ENCODE measurements at places on chromosomes 4 and X.
A peak's percentile ranks its signal among the peaks of the same experiment; 100 is the strongest.

DNA sequence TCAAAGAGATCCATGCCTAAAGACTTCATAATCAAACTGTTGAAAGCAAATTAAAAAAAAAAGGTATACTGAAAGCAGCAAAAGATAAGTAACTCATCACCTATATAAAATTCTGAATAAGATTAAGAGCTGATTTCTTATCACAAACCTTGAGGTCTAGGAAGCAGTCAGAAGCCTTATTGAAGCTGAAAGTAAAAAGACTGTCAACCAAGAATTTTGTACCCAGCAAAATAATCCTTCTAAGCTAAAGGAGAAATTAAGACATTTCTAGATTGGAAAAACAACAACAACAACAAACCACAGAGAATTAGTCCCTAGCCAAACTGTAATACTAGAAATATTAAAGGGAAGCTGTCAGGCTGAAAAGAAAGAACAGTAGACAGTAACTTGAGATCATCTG, 622.9 kb downstream of the PCDH7 start:
- DNase-seq = no peak
- H3K36me3 ChIP-seq = no peaks in the 10 kb centered on the region
- H3K27me3 ChIP-seq = no peaks in the 10 kb centered on the region
- no peak overlapping the region for H3K27ac ChIP-seq
- no peaks in the 10 kb centered on the region for H3K4me1 ChIP-seq
- no peak overlapping the region for H3K4me3 ChIP-seq

- DNase-seq = no peak
- no peaks in the 10 kb centered on the region for H3K27me3 ChIP-seq
- H3K27ac ChIP-seq = no peak overlapping the region
- H3K4me3 ChIP-seq = no peak overlapping the region
These were observed 108.4 kb upstream of the ATXN3L start for GRCh38 chrX:13428053-13428786.

GRCh38 chrX:119677654-119677981, 15.3 kb downstream of the SEPTIN6 start:
- peaks cover 3% of the 10 kb centered on the region for H3K4me1 ChIP-seq
- no peaks in the 10 kb centered on the region for H3K27me3 ChIP-seq
- no peak overlapping the region for H3K4me3 ChIP-seq
- H3K36me3 ChIP-seq = peaks cover 13% of the 10 kb centered on the region
- no peak overlapping the region for H3K27ac ChIP-seq

- H3K27me3 ChIP-seq = no peaks in the 10 kb centered on the region
- H3K4me1 ChIP-seq = no peaks in the 10 kb centered on the region
- DNase-seq = no peak
These were observed 81.1 kb downstream of the FAM47B start for GRCh38 chrX:35023683-35024082.

DNA sequence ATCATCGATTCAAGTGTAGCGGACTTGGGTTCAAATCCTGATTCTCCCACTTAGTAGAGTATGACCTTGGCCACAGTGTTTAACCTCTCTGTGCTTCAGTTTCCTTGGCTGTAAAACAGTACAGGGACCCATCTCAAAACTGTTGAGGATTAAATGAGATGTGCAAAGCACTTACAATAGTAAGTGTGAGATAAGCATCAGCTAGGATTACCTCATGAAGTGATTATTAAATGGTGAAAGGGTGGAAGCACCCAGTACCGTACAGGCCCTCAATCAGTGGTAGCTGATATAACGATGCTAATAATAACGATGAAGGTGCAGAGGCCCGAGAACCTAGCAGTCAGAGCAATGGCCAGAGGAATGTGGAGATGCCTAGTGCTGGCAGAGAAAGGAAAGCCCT, 45.1 kb downstream of the PRPS1 start:
- no peak overlapping the region for H3K27ac ChIP-seq
- peaks cover 25% of the 10 kb centered on the region for H3K4me1 ChIP-seq
- H3K4me3 ChIP-seq = no peak overlapping the region
- no peaks in the 10 kb centered on the region for H3K36me3 ChIP-seq
- no peaks in the 10 kb centered on the region for H3K27me3 ChIP-seq
- no peak for DNase-seq

GRCh38 chrX:108271397-108271787, 166.8 kb downstream of the COL4A6 start:
- no peak for DNase-seq
- no peak overlapping the region for H3K4me3 ChIP-seq
- H3K27ac ChIP-seq = no peak overlapping the region

DNA sequence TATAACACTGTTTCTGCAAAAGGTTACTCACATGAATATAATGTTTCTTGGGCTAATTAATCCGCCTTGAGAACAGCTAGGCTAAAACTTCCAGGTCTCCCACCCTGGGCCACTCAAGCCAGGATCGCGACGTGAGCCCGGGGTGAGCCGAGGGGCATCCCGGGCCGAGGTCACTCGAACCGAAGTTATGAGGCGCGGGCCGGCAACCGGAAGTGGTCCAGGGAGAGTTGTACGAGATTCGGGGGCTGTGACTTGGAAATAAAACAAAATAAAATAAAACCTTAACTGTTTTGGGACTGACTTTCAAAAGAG, 317 bp downstream of the CMC4 start:
- H3K36me3 ChIP-seq = peaks cover 29% of the 10 kb centered on the region
- H3K27me3 ChIP-seq = no peaks in the 10 kb centered on the region
- H3K27ac ChIP-seq = peak overlapping the region; percentile 80
- peak; percentile 36 for DNase-seq
- H3K4me3 ChIP-seq = peak overlapping the region; percentile 71

DNA sequence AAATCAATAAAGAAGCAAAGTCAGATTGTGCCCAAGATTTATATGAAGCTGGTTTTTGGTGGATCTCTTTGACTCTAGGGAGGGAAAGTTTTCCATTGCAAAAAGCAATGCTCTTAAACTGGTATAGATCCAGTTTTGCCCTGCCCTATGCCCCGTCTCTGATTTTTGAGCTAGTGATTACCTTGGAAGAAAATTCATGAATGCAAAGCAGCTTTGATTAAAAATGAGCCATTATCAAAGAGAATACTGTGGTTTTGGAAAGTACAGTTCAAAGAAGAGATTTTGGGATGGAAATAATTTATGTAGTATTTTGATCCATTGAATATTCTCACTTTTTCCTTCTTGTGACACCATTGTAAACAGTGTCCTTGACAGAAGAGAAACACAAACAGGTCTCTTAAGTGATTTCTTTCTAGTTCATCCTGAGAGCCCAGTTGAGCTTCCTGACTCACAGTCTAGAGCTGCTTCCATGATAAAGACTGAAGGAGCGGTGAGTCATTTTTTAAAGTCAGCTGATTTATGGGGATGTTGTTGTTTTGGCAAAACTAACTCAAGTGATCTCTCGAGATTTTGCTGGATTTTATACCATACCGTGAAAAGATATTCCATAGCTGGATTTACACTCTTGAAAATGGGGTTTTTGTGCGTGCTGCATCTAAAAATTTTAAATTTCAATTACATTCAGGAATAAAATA, 76.7 kb downstream of the AFF1 start:
- H3K27ac ChIP-seq = peak overlapping the region; percentile 4
- H3K27me3 ChIP-seq = no peaks in the 10 kb centered on the region
- peaks cover 58% of the 10 kb centered on the region for H3K4me1 ChIP-seq
- peak; percentile 59 for DNase-seq
- no peak overlapping the region for H3K4me3 ChIP-seq

- no peaks in the 10 kb centered on the region for H3K27me3 ChIP-seq
- no peaks in the 10 kb centered on the region for H3K36me3 ChIP-seq
- no peak overlapping the region for H3K27ac ChIP-seq
- DNase-seq = no peak
- H3K4me1 ChIP-seq = no peaks in the 10 kb centered on the region
These were observed 32.9 kb downstream of the MAGED4 start for GRCh38 chrX:52217494-52218160.

GRCh38 chrX:107470971-107471370, 21.5 kb downstream of the FRMPD3 start:
- no peak overlapping the region for H3K27ac ChIP-seq
- no peaks in the 10 kb centered on the region for H3K4me1 ChIP-seq
- no peak overlapping the region for H3K4me3 ChIP-seq
- no peaks in the 10 kb centered on the region for H3K36me3 ChIP-seq
- DNase-seq = peak; percentile 3

GRCh38 chr4:137253949-137254348, 278.3 kb downstream of the PCDH18 start:
- H3K4me3 ChIP-seq = no peak overlapping the region
- no peaks in the 10 kb centered on the region for H3K27me3 ChIP-seq
- no peak for DNase-seq
- no peaks in the 10 kb centered on the region for H3K36me3 ChIP-seq

- H3K36me3 ChIP-seq = no peaks in the 10 kb centered on the region
- peaks cover 4% of the 10 kb centered on the region for H3K4me1 ChIP-seq
- no peak overlapping the region for H3K27ac ChIP-seq
- no peaks in the 10 kb centered on the region for H3K27me3 ChIP-seq
- no peak overlapping the region for H3K4me3 ChIP-seq
- DNase-seq = no peak
These were observed 4.8 kb upstream of the MPP1 start for GRCh38 chrX:154809939-154810665.

DNA sequence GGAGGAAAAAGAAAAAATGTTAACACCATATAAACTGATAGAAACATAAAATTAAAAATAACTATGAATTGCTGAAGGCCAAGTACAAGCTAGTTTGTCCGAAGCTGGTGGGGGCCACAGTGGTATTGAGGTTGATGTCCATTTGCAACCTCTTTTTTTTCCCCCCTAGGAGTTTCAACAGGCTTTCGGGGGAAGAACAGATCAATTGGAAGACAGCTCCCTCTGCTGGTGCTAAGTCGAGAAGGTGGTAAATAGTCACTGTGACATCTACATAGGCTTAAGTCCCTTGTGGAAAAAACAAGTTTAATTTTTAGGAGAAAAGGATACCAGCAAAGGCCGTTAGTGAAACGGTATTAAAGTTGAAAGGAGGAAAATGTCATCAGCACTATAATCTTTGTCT, 115.7 kb upstream of the ZXDA start:
- peak; percentile 24 for DNase-seq
- no peak overlapping the region for H3K4me3 ChIP-seq
- H3K27me3 ChIP-seq = no peaks in the 10 kb centered on the region
- no peak overlapping the region for H3K27ac ChIP-seq
- H3K4me1 ChIP-seq = no peaks in the 10 kb centered on the region

- no peak overlapping the region for H3K4me3 ChIP-seq
- peaks cover 4% of the 10 kb centered on the region for H3K4me1 ChIP-seq
- H3K27me3 ChIP-seq = no peaks in the 10 kb centered on the region
- no peaks in the 10 kb centered on the region for H3K36me3 ChIP-seq
These were observed 42.5 kb upstream of the BBS12 start for GRCh38 chr4:122689972-122690371.

- H3K27ac ChIP-seq = no peak overlapping the region
- no peak for DNase-seq
- no peaks in the 10 kb centered on the region for H3K27me3 ChIP-seq
- no peak overlapping the region for H3K4me3 ChIP-seq
- H3K4me1 ChIP-seq = no peaks in the 10 kb centered on the region
These were observed 751.5 kb upstream of the FAM241A start for GRCh38 chr4:111393781-111394180.

GRCh38 chr4:143701365-143701764, 890 bp upstream of the FREM3 start:
- DNase-seq = no peak
- no peak overlapping the region for H3K4me3 ChIP-seq
- H3K27ac ChIP-seq = no peak overlapping the region
- no peaks in the 10 kb centered on the region for H3K4me1 ChIP-seq
- H3K36me3 ChIP-seq = no peaks in the 10 kb centered on the region
- peaks cover 41% of the 10 kb centered on the region for H3K27me3 ChIP-seq

- no peaks in the 10 kb centered on the region for H3K36me3 ChIP-seq
- DNase-seq = no peak
- H3K4me3 ChIP-seq = no peak overlapping the region
- H3K27ac ChIP-seq = no peak overlapping the region
- no peaks in the 10 kb centered on the region for H3K4me1 ChIP-seq
These were observed 12.4 kb upstream of the VEGFC start for GRCh38 chr4:176805155-176805554.

- H3K36me3 ChIP-seq = no peaks in the 10 kb centered on the region
- H3K27ac ChIP-seq = no peak overlapping the region
- no peaks in the 10 kb centered on the region for H3K4me1 ChIP-seq
- H3K4me3 ChIP-seq = no peak overlapping the region
- DNase-seq = no peak
These were observed 492.1 kb downstream of the INPP4B start for GRCh38 chr4:142354041-142354440.

GRCh38 chrX:125404667-125405160, 85.0 kb downstream of the TEX13C start:
- H3K27me3 ChIP-seq = no peaks in the 10 kb centered on the region
- peaks cover 32% of the 10 kb centered on the region for H3K4me1 ChIP-seq
- DNase-seq = peak; percentile 88

DNA sequence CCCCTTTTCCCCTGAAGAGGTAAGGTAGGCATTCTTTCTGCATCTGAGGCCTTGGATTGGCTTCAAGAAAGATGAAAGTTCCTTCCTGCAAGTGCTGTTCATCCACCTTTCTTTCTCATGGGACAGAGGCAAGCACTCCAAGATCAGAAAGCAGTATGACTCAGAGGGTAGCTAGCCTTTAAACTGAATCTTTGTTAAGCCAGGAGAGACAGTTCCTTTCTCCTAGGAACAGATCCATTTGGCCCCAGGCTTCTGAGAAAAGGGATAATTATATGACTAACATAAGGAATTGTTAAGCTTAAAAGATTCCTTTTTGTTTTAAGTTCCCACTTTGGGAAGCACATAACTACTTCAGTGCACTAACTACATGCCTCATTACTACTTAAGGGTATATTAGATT, 192.0 kb downstream of the PPP3CA start:
- no peak overlapping the region for H3K27ac ChIP-seq
- H3K27me3 ChIP-seq = no peaks in the 10 kb centered on the region
- no peak overlapping the region for H3K4me3 ChIP-seq
- DNase-seq = no peak

GRCh38 chr4:174215961-174216680, 67.3 kb downstream of the FBXO8 start:
- H3K36me3 ChIP-seq = no peaks in the 10 kb centered on the region
- DNase-seq = no peak
- H3K4me3 ChIP-seq = no peak overlapping the region
- H3K4me1 ChIP-seq = no peaks in the 10 kb centered on the region

DNA sequence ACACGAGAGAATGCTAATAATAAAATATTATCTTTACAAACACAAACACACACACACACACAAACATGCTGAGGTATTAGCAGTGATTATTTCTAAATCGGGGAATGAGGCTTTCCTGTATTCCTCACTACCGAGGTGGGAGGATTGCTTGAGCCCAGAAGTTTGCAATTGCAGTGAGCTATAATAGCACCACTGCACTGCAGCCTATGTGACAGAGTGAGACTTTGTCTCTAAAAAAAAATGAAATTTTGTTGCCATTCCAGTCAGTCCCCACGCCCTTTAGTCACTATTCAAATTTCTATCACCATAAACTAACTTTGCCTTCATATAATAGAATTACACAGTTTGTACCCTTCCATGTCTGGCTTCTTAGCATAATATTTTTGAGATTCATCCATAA, 456.5 kb upstream of the CPEB2 start:
- H3K27me3 ChIP-seq = no peaks in the 10 kb centered on the region
- no peak overlapping the region for H3K4me3 ChIP-seq

DNA sequence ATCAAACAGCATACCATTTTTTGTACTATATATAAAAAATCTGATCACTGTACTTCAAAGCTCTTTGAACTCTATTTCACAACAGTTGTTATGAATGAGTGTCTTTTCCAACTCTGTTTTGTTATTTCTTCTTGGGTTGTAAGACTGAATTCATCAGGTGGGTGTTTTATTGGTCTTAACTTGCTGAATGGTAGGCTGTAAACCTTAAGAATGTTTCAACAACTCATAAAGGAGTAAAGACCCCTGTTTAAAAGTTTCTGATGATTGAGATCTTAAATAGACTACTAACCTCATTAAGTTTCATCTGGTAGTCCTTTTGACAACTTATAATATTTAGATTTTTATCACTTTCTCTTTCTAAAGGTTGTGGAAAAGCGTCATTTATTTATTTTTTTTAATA, 18.4 kb upstream of the STAG2 start:
- no peak for DNase-seq
- no peaks in the 10 kb centered on the region for H3K4me1 ChIP-seq
- H3K27me3 ChIP-seq = no peaks in the 10 kb centered on the region
- no peaks in the 10 kb centered on the region for H3K36me3 ChIP-seq
